ENCODE measurements at places on chromosomes 4 and X.

- no peak for DNase-seq
Measured at GRCh38 chr4:94701631-94702300, 56.0 kb upstream of the BMPR1B start.

DNA sequence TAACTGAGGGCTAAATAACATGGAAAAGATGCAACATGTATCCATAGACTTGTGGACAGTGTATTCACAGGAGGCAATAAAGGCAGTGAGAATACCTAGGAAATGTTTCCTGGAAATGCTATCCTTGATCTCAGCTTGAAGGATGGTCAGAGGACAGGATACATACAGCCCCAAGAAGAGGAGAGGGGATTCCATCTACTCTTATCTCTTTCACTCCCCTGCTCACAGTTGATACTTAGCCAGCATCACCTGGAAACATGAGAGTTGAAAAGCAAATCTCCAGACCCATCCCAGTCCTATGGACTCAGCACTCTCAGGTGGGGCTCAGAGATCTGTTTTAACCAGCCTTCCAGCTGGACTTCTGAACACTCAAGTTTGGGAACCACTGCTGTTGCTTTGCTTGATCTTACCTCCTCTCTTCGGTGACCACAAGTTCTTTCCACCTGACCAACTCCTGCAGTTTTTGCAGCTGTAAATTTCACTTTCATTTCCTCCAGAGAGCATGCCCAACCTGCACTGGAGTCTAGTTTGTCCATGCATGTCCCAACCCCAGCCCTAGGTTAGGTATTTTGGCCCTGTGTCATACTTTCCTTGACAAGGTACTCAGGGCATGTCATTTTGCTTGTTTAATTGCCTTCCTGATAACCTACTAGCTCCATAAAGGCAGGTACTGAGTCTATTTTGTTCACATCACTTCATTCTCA is 10.4 kb downstream of the RELL1 start:
- DNase-seq: peak; percentile 10

GRCh38 chr4:47145630-47146029 is 114.3 kb downstream of the GABRB1 start:
- DNase-seq: no peak

DNA sequence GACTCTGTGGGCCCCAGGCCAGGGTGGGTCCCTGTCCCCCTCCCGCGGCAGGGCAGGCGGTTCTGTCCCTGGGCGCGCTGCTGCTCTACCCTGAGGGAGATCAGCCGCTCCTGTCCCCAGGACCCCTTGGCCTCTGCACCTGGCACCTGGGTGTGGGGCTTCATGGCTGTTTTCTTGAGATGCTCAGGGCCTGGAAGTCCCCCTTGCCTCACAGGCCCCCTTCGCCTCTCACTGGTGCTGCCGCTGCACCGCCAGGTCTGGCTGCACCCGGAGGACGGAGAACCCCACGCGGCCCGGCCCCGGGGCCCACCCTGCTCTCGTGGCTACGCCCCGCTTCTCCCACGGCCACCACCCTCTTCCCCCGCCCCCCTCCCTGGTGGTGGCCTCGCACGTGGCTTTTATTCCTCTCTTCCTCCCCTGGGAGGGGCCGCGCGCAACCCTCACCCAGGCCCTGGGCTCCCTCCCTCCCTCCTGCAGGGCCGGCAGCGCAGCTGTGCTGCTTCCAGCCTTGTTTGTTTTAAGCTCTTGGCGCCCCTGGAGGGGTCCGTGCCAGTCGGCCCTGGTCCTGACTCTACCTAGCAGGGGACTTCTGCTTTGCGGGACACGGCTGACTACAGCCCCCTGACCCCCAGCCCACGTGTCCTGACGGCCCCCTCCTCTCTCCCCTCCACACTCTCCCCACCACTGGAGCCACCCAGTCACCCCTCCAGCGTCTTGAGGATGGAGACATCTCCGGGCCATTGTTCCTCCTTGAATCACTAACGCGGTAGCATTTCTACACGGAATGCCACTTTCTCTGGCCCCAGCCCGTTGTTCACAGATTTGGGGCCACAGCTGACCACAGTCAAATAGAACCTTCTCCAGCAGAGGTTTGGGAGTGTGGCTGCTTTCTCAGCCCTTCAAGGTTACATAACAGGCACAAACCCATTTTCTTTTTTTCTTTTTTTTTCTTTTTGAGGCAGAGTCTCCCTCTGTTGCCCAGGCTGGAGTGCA is 20.6 kb upstream of the CLDN24 start:
- no peak for DNase-seq

GRCh38 chrX:14591976-14592375 is 62.6 kb downstream of the GLRA2 start:
- no peak for DNase-seq

DNA sequence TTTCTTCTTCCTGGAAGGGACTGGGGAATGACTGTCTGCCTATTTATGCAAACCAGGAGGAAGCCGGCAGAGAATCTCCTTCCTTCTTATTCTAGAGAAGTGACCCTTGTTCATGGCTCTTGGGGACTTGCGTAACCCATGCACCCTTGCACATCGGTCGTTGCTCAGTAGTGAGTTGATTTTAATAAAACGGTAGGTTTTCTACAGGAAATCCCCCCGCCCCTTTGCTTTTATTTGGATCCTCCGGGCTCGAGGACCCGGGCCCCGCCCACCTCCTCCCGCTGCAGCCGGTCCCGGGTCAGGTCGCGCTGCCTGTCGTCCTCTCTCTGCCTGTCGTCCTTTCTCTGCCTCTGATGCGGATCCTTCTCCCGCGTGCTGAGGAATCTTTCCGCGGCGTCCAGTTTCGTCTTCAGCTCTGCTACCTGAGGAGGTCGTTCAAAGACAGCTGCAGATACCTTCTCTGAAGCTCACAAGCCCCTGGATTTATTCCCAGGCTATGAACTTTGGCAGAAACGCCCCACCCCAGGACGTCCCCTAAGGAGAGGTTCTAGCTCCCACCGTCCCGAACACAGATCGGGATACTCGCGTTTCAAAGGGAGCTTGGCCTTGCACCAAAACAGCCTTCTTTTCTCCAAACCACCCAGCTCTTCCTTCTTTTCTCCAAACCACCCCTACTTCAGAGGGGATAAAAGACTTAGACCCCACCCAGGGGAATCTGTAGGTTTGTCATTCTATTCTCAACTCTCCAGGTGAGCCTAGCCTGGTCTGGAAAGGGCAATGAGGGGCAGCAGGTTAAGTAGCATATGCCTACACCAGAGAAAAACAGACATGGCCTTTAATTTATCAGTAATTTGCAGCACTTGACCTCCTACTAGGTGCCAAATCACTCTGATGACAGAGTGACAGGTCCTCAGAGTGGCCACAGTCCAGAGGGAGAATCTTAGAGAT is 7.0 kb downstream of the TNIP3 start:
- peak; percentile 32 for DNase-seq

GRCh38 chr4:168515222-168516011 is 18.6 kb downstream of the PALLD start:
- DNase-seq: no peak

DNA sequence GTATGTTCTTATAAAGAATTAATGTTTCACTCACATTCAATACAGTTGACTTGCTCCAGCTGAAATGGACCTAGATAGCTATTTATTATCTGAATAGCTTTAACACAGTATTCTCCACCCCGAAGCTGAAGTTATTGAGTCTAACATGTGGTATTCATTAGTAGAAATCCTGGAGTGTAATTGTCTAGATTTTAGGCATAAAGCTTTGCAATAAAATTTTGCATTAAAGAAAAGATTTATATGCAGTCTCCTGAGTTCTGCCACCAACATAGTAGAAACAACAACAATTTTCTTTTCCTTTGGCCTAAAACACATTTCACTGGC is 90.2 kb upstream of the DCLK2 start:
- DNase-seq: no peak

- DNase-seq: no peak
Measured at GRCh38 chrX:81542255-81542654, 340.4 kb downstream of the SH3BGRL start.

DNA sequence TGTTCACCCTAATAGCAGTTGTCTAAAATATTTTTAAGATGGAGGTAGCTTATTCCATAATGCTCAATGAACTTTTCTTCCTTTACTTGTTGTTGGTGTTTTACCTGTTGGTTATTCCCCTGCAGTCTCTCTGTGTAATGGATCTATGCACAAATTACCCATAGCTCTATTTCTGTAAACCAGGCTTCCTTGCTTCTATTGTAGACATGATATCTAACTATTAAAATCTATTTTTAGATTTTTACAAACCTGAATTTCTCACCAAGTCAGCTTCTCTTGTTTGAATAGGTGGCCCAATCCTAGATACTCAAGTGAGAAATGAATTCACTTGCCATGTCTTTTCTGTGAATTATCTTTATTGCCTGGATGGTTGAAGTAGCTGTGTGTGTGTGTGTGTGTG is 24.8 kb downstream of the BMP2K start:
- no peak for DNase-seq
